ENCODE measurements at places on chromosomes 2 and 18.

- DNase-seq: no peak
These were observed 315.4 kb downstream of the CDH2 start for GRCh38 chr18:27861539-27861938.

GRCh38 chr2:36246320-36246990, 109.1 kb upstream of the CRIM1 start:
- no peak for DNase-seq

GRCh38 chr2:227577555-227577954, 21.1 kb upstream of the SCYGR2 start:
- no peak for DNase-seq

- DNase-seq: no peak
These were observed 27.9 kb downstream of the KCNIP3 start for GRCh38 chr2:95325026-95325425.

GRCh38 chr2:82954868-82955267, 1504.2 kb downstream of the SUCLG1 start:
- DNase-seq: no peak

GRCh38 chr2:9830685-9831410, 12.4 kb upstream of the TAF1B start:
- no peak for DNase-seq

DNA sequence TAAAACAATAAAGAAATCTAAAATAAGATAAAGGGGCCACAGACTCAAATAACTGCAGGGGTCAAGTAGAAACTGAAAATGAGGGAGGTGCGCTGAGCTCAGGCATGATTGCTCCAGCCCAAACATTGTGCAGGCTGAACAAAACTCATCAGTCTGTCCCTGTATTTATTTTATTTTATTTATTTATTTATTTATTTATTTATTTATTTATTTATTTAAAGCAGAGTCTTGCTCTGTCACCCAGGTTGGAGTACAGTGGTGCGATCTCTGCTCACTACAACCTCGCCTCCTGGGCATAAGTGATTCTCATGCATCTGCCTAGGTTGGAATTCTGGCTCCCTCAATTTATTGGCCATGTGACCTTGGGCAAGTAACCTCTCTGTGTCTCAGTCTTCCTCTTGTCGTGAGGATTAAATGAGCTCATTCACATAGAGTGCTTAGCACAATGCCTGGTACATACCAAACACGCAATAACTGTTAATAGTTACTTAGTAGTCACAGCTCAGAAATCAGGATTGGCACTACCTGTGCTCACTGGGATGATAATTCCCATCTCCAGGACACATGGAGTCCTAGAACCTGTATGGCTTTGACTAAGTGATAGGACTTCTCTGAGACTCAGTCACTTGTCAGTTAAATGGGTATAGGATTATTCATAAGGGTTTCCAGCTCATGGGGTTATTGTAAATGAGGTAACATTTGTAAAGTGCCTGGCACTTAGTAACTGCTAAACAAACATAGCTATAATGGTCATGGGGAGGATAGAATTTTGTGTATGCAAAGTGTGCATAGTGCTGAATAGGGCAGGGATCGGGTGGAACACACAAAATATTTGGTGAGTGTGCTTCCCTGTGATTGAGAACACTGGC, 6.0 kb downstream of the SPEG start:
- DNase-seq: no peak

GRCh38 chr2:59779571-59779970, 773.9 kb downstream of the BCL11A start:
- no peak for DNase-seq

DNA sequence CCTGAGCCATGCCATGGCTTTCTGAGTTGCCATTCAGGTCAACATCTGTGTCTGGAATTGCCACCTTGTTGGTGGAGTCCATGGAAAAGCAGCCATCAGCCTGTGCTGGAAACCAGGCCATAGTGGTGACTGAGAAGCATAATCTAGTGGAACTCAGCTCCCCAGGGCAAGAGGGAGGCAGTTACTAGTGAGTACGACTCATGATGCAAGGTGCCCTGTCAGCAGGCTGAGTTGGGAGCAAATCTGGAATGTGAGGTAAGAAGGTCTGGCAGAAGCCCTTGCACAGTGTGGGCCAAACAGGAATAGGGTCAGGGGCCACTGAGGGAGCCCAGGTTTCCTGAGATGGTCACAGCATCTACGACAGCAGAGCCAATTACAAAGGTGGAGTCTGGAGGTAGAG, 37.1 kb downstream of the SULT1C2 start:
- DNase-seq: no peak

DNA sequence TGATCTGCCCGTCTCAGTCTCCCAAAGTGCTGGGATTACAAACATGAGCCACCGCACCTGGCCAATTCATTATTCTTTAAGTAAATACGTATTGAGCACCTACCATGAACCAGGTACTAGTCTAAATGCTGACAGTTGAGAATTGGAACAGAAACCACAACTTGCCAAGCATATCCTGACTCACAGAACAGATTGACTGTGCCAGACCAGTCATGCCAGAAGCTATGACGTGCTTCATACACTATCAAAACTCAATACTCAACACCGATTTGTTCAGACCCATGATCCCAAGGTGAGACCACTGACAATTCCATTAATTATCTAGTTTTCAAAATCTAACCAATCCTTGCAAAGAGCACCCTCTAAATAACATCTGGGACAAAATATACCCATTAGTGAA, 148.6 kb downstream of the B3GNT2 start:
- no peak for DNase-seq

GRCh38 chr2:57674025-57674424, 372.6 kb upstream of the VRK2 start:
- no peak for DNase-seq

DNA sequence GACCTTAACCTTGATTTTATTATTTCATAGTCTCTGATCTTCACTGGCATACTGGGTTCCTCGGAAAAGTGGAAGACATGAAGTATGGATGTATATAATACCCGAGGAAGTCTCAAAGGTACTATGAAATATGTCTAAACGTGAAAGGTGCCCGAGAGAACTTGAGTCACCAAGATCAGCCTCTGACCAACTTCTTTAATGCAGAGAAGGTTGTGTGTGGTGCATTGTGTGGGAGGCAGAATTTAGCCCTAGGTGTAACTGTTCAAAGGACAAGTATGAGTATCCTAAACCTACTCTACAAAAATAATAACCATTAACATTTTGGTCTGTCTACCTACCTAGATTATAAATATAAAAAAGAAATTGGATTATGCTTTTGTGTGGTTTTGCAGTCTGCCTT, 36.1 kb downstream of the OSBPL6 start:
- no peak for DNase-seq

GRCh38 chr18:69626171-69626570, 225.5 kb downstream of the DOK6 start:
- DNase-seq: no peak
